Cardiac muscle cell (in vitro differentiated cells and primary cell): ENCODE measurements at places on chromosomes 12 and 14. TPM values are rescaled to one million over a fixed set of nuclear protein-coding genes. Genes with fewer than 3 reads are reported as not detected.

Gene JDP2
- 15.2 and 22.0 TPM in 2 replicates for total RNA-seq

GRCh38 chr12:39065455-39065854 is 160.1 kb upstream of the CPNE8 start:
- H3K4me1 ChIP-seq = no peaks in the 10 kb centered on the region
- H3K4me3 ChIP-seq = no peak overlapping the region
- no peaks in the 10 kb centered on the region for H3K36me3 ChIP-seq
- no peaks in the 10 kb centered on the region for H3K27me3 ChIP-seq
- no peak overlapping the region for H3K27ac ChIP-seq

- H3K4me3 ChIP-seq = no peak overlapping the region
- H3K27ac ChIP-seq = no peak overlapping the region
- no peaks in the 10 kb centered on the region for H3K36me3 ChIP-seq
- DNase-seq = no peak
These were observed 728.7 kb upstream of the TMEM132C start for GRCh38 chr12:127538316-127538715.

- no peaks in the 10 kb centered on the region for H3K36me3 ChIP-seq
- no peaks in the 10 kb centered on the region for H3K27me3 ChIP-seq
- peak; percentile 75 for DNase-seq
These were observed 35.4 kb downstream of the DMAC2L start for GRCh38 chr14:50347521-50347920.

DNA sequence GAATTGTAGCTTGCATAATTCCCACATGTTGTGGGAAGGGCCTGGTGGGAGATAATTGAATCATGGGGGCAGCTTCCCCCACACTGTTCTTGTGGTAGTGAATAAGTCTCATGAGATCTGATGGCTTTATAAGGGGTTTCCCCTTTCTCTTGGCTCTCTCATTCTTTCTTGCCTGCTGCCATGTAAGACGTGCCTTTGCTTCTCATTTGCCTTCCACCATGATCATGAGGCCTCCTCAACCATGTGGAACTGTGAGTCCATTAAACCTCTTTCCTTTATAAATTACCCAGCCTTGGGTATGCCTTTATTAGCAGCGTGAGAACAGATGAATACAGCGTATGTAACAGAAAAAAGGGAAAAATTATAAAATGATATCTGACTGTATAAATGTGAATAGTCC is 21.1 kb downstream of the C12orf71 start:
- DNase-seq = no peak
- H3K4me1 ChIP-seq = no peaks in the 10 kb centered on the region
- H3K4me3 ChIP-seq = no peak overlapping the region
- no peaks in the 10 kb centered on the region for H3K36me3 ChIP-seq
- H3K27ac ChIP-seq = no peak overlapping the region

GRCh38 chr14:33834466-33835260 is 116.2 kb downstream of the EGLN3 start:
- no peaks in the 10 kb centered on the region for H3K27me3 ChIP-seq
- no peaks in the 10 kb centered on the region for H3K36me3 ChIP-seq
- no peak overlapping the region for H3K27ac ChIP-seq
- no peaks in the 10 kb centered on the region for H3K4me1 ChIP-seq
- no peak overlapping the region for H3K4me3 ChIP-seq

Gene CCDC92
- total RNA-seq = 39.0 and 49.3 TPM in 2 replicates

DNA sequence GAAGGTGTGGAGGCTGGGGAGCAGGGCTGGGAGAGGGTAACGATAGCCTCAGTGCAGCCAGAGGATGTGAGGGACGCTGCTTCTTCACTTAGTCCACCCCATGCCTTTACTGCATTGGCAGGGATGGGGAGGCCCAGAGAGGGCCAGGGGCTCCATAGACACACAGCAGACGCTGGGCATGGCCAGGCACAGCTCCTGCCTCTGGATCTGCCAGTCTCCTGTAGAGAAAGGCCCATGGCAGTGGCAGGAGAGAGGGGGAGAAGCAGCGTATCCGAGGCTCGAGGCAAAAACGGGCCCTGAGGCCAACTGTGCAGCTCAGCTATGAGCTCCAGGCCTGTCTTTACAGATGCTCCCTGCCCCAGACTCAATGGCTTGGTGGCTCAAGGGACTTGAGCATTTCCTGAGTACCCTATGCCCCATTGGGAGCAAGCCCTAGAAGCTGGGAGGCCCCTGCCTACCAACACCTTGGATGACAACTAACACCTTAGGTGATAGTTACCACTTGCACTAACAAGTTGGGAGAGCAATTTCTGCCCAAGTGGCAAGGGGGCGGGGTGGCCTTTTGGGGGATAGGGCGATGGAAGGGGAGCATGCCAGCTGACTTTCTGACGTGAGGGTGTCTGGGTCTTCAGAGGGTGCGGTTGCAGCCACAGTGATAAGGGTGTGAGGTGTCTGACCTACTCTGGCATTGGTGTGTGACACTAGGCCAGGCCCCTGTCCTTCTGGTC is 5.0 kb upstream of the LBHD2 start:
- peaks cover 51% of the 10 kb centered on the region for H3K27me3 ChIP-seq
- no peak overlapping the region for H3K4me3 ChIP-seq
- H3K4me1 ChIP-seq = no peaks in the 10 kb centered on the region
- no peak overlapping the region for H3K27ac ChIP-seq

Gene NKX2-1
- total RNA-seq = not detected in 2 replicates
